H1 (cell line): ENCODE measurements at places on chromosomes 6 and 20.

DNA sequence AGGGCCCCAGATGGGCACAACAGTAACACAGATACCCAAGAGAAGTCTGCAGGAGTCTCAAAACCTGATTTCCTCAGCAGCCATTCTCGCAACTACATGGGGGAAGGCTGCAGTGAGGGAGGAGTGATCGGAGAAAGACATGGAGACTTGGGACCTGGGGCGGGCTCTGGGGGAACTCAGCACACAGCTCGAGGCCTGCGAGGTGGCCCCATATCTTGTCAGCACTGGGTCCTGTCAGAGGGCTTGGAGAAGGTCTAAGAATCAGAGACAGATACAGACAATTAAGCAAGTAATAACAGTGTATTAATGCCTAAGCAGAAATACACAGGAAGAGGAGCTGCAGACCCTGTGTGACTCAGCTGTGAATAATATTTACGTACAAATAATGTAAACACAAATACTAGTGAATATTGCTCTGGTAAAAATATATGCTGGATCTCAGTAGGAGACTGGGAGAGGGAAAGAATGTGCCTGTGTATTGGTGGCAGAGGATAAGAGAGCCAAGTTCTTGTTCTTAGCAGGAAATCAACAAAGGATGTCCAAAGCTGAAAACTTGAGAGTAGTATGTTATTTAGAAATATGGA is 336.2 kb downstream of the ZFAND3 start:
- no peak for DNase-seq

- no peak for DNase-seq
These were observed 476.9 kb downstream of the KHDRBS2 start for GRCh38 chr6:61809004-61809595.

DNA sequence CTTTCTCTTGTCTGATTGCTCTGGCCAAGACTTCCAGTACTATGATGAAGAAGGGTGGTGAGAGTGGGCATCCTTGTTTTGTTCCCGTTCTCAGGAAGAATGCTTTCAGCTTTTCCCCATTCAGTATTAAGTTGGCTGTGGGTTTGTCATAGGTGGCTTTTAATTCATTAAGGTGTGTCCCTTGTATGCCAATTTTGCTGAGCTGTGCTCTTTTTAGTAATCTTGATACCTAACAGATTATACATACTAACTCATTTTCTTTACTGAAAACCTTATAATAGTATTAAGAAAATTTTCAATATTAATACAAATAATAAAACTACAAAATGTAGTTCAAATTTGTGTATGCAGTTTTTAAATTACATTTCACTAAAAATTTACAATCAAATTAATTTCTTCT is 379.6 kb upstream of the PLCB4 start:
- no peak for DNase-seq

DNA sequence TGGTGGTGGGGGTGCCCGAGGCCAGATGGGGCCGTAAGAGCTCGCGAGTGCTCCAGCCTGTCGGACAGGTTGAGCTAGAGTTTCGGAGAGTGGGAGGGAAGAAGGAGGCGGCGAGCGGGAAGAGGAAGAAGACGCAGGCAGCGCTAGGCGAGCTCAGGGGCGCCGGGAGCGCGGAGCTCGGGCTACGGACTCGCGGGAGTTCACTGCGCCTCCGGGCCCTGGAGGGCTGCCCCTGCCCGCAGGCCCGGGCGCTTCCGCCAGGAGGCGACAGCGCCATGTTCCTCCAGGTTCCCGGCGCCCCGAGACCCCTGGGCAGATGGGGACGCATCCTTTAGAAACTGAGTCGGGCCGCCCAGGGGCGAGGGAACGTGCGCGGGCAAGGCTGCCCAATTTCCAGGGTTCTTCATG is 984 bp downstream of the TFAP2C start:
- peak; percentile 54 for DNase-seq

DNA sequence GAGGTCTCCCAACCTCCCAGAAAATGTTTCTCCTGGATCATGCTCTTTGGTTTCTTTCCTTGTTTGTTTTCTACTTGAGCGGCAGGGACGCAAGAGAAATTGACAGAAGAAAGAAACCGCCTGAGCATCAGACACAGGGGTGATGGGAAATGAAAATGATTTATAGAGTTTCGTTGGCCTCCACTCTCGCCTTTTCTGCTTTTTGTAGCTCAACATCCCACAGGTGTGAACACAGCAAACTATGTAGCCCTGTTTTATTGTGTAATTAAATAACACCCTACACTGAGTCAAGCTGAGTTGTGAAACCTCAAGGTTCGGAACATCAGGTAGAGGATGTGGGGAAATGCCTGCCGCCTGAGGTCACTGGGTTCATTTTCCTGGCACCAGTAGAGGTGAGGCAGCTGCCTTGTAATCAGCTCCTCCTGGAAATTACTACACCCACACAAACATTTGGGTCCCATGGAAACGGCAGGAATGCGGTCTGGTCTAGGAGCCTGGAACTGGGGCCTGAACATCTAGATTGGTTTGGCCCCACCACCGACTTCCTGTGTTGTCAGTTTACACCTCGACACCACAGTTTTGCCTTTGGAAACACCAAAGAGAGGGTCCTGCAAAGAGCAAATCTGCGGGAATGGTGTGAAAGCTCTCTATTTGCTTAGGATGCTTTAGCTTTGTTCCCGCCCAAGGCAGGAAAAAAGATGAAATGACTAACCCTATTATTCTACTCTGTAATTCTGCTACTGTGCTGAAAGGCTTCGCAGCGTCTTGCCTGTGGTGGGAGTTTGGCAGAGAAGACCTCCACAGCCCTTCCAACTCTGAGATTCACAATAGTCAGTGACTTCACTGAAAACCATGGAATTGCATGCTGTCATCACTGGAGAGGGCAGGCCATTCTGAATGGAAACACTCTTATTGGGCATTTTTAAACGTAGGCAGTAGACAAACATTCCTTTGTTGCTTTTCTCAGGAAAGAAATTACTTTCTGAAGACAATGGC is 53.0 kb downstream of the ADAT2 start:
- DNase-seq: peak; percentile 44

DNA sequence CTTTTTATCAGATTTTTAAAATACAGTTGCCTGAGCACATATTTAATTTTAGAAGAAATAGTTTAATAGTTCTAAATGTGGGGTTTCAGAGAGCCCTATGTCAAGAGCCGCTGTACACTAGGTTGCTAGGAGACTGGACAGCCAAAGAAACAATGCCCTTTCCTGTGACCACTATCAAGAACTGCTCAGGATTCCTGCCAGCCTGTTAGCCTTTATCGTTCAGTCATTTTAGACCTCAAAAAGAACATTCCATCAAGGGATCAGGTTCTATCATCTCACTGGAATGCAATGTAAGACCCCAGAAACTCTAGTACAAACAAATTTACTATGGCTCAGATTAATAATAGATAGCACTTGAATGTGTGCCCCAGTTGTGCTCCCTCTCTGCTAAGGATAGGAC is 181.2 kb upstream of the CCN2 start:
- no peak for DNase-seq

DNA sequence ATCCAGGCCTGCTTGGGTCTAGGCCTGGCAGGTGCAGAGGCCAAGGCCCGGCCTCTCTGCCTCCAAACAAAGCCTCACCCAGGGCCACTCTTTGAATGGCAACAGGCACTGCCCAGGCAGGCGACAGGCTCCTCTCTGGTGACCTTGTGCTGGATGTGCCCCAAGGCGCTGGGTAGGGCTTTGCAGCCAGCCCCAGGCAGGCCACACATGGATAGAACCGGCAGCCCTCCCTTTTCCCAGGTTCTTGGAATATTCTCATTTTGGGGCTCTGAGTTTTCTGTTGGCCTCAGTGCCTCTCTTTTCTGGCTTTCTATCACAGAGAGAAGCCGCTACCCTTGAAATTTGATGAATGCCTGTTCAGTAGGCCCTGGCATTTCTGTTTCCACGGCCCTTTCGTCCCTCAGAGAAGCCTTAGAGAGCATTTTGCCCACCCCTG is 18.9 kb downstream of the PKIG start:
- no peak for DNase-seq

GRCh38 chr6:159252955-159253508 is 83.8 kb downstream of the FNDC1 start:
- peak; percentile 54 for DNase-seq

- DNase-seq: no peak
These were observed 95.7 kb upstream of the BMP2 start for GRCh38 chr20:6671829-6672228.
